Cardiac septum (tissue), 1 donor: ENCODE measurements at places on chromosomes 12 and 14.

- DNase-seq, result peak; percentile 70
Measured at GRCh38 chr12:1933342-1934051, 15.0 kb upstream of the CACNA2D4 start.

- no peak for DNase-seq
Measured at GRCh38 chr14:82872494-82872893, 1338.8 kb upstream of the SEL1L start.

DNA sequence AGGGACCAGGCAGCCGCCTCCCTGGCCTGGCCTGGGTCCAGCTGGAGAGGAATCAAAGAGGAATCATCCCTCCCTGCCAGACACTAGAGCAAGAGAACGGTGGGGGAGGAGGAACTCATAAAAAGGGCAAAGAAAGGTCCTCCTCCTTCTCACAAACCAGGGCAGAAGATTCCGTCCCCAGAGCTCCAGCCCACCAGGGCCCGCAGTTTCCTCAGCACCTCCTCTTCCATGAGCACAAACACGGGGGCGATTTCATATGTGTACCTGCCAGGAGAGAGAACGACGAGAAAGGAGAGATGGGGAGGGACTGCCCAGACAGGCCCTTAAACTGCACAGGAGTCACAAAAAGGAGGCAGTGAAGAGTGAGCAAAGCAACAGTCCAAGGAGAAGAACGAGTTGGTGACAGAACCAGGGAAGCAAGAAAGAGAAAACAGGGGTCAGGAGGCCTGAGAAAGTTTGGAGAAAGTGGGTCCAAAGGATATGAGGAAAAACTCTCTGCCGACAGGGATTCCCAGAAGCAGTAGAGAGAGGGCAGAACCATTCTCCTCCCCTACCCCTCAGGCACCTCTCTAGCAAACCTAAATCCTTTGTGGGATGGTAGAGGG is 8.7 kb upstream of the ZNF740 start:
- DNase-seq, result no peak

GRCh38 chr12:64682572-64683277 is 72.4 kb downstream of the RASSF3 start:
- peak; percentile 72 for DNase-seq

DNA sequence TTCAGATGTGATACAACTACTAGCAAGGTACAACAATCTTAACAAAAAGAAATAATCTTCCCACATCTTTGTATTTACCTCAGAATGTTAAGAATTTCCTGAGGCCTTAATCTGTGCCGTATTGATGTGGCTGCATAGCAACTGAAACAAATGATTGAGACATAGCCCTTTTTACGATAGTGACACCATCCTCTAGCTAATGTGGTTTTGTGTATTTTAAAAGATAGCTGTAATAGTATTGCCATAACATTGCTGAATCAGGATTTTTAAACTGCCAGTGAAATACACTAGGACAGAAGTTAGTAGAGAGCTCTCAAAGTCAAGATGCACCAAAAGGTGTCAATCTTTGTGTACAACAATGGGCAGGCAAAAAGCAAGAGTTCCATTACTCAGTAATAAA is 11.9 kb downstream of the NPAS3 start:
- DNase-seq, result no peak

DNA sequence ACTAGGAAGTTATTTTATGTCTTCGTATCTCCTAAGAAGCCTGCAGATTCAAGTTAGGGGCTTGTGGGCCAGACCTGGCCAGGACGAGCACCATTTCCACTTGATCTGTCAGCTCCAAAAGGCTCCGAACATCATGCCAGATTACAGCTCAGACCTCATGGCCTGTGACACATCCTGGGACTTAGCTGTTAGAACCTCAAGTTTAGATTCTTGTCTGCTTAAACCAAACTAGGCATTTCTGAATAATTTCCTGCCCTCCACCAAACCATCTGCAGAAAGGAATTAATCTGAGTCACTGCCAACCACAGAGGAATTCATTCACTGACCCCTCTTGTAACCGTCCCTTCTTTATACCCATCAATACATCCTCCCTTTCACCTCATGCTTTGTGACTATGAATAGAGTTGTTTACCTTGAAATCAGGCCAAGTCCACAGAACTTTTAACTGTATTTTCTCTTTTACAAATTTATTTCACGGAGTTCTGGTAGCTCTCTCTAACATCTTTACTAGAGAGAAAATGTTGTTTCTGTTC is 120.3 kb downstream of the FBXL14 start:
- DNase-seq, result no peak

DNA sequence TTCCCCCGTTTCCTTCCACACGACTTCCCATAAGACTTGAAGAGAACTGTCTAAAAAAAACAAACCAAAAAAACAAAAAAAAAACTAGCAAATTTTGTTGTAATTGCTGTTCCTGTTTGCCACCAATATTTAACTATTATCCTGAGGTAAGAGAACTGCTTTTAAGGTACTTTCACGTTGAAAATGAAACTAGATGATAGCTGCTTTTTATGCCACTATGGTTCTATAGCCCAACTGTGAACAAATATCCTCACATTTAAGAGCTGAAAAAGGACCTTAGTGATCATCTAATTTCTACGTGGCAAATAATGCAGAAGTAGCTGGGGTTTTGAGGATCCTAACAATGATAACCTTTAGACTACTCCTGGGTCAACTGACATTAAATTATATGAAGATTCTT is 98.6 kb downstream of the TAOK3 start:
- DNase-seq, result no peak

DNA sequence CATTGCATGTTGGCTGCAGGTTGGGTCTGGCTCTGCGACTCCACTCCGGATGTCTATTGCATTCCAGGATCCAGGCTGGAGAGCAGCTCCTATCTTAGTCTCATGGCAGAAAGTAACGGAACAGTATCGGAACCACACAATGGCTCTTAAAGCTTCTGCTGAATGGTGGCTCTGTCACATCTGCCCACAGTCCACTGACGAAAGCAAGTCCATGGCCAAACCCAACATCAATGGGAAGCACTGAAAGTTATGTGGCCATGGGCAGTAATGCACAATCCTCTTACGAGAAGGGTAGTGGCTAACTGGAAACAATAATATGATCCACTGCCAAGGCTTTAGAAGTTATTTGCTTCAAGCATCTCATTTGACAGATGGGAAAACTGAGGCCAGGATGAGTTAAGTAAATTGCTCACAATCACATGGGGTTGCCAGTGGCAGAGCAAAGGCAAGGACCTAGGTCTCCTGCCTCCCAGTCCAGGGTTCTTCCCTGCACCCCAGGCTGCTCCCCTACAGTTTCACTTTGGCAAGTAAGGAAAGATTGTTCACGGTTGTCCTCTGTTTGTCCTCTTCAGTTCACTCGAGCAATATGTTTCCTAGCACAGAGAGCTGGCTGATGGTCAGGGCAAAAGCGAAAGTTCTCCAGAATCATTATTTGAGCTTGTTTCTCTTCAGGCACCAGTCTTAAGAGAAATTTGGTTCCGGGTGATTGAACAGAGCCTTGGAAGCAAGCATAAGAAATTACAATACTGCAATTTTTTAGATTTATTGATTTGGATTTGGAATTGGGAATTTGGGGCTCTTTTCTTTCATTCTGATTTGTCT is 54.2 kb downstream of the CKAP4 start:
- DNase-seq, result no peak

GRCh38 chr12:34391771-34392581 is 369.7 kb downstream of the ALG10 start:
- DNase-seq, result peak; percentile 43

DNA sequence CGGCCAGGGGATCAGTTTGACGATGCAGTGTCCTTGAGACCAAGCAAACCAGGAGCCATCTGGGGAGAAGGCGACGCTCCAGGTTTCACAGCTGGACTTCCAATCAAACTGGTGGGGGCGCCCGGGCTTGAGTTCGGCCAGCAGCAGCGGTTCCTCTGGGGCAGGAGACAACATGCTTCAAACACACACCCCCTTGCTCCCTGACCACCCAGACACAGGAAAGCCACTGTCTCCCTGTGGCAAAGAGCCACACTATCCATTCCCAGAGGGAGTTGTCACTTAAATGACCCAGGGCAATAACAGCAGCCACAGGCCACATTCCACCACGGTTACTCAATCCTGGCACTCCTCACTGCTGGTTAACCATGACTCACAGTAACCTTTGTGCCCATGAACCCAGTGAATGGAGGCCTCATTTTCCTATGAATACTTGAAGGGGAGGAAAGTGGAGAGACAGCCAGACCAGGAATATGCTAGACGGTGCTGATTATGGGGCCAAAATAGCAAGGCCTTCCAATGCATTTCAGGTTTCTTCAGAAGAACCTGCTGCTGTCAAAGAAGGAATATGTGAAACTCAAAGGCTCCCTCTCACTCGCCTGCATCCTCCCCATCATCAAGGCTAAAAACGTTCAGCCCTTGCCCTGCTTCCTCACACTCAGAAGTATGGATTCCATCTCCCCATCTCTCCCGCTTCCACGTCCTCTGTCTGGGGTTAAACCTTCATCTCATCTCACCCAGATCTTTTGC is 8.5 kb downstream of the WSB2 start:
- peak; percentile 82 for DNase-seq
